ENCODE measurements at places on chromosomes 4 and X.

GRCh38 chr4:144298519-144298918 lies 158.0 kb upstream of the GYPA start:
- no peak for DNase-seq

DNA sequence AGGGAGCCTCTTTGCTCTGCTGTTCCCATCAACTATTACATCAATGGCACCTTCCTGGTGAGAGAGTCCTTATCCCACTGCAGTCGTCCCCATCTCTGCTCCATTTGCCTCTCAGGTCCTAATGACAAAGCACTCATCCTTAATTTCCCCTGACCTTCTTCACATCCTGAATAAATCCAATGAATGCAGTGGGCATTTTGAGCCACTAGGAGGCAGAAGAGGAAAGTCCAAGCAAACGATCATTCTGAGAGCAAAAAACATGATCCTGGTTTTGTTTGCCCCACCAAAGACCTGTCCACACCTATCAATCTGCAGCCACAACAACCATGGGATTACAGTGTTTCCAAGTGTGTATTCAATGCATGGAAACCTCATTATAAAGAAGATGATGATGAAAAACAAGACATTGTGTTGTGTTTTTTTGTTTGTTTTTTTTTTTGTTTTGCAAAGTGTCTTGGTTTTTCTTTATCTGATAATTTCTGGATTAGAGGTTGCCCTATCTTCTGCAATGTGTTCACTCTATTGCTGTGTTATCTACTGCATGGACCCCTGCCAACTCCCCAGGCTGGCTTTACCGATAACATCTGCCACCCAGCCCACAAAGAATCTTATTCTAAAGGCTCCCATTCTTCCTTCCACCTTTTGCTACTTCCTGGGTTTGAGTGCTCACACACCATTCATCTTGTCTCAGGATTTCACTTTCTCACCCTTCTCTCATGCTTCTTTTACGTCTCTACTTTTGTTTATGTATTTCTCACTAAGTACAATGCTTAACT lies 207.2 kb downstream of the NLGN4X start:
- DNase-seq = no peak

DNA sequence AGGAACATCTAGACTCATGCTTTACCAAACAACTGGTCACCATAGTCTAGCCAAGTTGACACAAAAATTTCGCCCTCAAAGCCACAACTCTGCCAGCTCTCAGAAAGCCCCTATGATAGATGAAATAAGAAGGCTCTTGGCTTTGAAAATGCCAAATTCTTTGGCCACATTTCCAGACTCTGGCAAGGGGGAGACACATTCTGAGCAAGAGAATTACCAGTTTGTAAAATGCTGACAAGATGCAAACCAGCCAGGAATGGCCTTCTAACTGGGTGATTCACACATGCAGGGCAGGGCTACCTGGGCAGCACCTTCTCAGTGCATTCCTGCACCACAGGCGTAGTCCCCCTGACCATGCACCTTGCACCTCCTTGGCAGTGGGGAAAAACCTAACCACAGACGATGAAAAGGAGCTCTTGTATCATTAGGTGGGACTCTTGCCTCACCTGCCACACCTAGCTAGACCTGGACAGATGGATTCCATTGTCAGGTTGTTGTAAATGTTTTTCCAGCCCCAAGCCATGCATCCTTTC lies 77.4 kb upstream of the CPEB2 start:
- no peak for DNase-seq

DNA sequence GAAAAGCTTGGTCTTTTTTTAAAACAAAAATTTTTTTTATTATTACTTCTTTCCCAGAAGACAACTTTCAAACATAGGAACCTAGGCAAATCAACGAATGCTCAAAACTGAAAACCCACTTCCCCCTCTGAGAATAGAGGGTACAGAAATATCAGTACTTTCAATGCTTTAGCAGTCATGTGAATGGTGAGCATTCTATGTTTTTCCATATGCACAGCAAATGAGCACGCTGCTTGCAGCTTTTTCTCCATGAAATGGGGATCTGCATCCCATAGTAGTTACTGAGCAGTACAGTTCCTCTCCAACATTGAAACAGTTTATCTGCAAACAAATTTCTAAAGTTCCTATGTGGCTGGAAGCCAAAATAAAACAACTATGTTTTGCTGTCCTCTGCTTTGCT lies 108.4 kb upstream of the BMP2K start:
- DNase-seq = no peak

DNA sequence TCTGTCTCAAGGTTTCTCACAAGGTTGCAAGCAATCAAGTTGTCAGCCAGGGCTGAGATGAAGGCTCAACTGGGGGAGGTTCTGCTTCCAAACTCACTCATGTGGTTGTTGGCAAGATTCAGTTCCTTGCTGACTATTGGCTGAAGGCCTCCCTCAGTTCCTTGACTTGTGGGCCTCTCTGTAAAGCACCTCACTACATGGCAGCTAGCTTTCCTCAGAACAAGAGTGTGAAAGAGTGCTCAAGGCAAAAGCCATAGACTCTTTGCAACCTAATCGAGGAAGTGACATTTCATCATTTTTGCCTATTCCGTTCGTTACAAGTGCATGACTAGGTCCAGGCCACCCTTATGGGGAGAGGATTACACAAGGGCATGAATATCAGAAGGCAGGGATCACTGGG lies 52.0 kb downstream of the CXorf58 start:
- no peak for DNase-seq

DNA sequence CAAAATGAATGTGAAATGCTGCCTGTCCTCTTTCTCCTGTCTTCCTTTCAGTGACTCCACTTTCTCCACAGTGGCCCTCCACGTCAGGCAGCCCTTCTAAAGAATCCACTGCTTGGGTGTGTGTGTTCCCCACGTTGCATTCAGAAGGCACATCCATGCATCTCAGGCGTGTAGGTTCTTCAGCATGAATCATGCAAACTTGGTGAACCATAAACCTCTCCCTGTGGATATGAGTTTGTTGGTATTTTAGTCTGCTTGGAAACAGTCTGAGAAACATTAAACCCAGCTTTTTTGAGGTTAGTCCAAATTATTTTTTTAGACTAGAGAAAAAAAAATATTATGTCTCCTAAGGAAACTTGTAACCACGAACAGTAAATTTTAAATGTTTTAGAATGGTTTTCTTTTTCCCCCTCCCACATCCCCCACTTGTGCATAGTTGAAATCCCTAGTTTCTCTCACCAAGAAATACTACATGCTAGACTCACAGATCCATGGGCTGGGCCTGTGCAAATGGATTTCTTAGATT lies 251.6 kb downstream of the CBR4 start:
- DNase-seq = no peak

- DNase-seq = no peak
Measured at GRCh38 chr4:37914539-37914938, 23.7 kb downstream of the TBC1D1 start.

Measured in activated T-helper 1 cell treated with anti-CD3 and anti-CD28 coated beads, Interleukin-12 subunit alpha, Interleukin-12 subunit beta, Interleukin-2, Interleukin-4 antibody, amounts not matched to agents 30 ng/mL and 10 ng/mL and 1 ng/mL, durations not matched to agents 14 hours and 24 hours and 36 hours (primary cell).